HT1080 (cell line): ENCODE measurements at places on chromosomes 12 and 14. TPM values are rescaled to one million over a fixed set of nuclear protein-coding genes. Genes with fewer than 3 reads are reported as not detected.

DNA sequence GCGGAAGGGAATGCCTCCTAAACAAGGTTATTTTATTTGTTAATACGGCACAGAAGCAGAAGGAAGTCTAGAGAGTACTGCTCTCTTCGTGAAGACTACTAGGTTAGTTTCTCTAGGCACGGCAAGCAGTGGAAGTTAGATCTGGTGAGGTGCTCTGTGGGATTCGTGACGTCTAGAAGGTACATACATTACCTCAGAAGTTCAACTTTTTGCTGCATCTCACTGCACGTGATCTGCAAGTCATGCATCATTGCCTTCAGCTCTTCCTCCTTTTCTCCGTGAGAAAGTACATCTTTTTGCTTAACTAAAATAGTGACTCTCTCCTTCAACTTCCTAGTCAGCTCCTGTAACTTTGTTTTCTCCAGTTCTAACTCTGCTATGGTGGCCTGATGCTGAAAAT lies 74.7 kb downstream of the NIN start:
- no peak for DNase-seq

DNA sequence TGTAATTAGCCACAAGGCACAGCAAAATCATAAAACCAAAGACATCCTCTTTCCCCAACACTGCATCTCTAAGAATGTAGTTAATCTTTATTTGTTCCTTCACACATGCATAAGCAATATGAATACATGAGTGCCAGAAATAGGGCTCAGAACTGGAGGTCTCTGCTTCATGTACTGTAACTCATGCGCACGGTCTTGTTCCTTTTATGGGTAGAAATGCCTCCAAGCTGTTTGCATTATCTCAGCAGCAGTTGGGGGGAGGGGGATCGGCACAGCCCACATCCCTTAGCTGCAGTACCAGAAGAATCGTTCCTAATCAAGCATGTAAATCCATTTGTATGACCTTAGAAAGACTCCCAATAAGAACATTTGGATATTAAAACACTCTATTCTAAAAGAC lies 20.0 kb downstream of the RHOJ start:
- DNase-seq = no peak

- peak; percentile 82 for DNase-seq
Observed at GRCh38 chr12:77104792-77105191, 39.4 kb upstream of the E2F7 start.

DNA sequence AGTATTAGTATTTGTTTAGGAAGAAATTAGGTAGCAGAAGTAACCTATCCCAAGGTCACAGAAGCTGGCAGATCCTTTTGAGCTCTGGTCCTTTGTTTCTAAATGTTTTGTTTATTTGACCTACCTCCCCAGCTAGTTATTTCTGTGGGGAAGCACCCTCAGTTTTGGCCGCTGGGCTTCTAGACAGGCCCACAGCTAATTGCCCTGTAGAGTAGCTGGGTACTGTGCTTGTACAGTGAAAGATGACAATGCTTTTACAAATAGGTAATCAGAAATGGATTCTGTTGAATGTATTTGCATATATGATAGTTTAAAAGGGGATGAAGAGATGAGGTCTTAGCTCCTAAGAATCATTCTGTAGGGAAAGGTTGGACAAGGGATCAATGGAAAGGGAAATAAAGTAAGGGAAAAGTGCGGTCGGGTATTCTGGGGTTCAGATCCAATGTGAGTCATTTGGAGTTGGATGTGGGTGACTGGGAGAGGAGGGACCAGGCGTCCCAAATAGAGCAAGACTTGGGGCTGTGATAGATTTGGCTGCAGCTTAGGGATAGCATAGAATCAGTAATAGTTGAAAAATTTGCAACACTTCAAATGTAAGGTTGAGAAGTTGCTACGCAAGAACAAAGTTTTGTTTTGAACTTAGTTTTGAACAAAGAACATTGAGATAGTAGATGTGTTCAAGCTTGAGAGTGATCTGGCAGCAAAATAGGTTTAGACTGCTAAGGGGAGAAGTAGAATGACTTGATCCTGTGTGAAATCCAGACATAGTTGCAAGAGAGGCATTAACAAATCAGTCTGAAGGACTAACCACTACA lies 3.6 kb downstream of the NUDT4 start:
- no peak for DNase-seq

- peak; percentile 48 for DNase-seq
Observed at GRCh38 chr12:77152623-77153193, 87.3 kb upstream of the E2F7 start.

GRCh38 chr12:103955811-103956508 lies 9.7 kb upstream of the TDG start:
- DNase-seq = no peak

GRCh38 chr12:106647793-106648514 lies 65.2 kb downstream of the RFX4 start:
- DNase-seq = no peak

DNA sequence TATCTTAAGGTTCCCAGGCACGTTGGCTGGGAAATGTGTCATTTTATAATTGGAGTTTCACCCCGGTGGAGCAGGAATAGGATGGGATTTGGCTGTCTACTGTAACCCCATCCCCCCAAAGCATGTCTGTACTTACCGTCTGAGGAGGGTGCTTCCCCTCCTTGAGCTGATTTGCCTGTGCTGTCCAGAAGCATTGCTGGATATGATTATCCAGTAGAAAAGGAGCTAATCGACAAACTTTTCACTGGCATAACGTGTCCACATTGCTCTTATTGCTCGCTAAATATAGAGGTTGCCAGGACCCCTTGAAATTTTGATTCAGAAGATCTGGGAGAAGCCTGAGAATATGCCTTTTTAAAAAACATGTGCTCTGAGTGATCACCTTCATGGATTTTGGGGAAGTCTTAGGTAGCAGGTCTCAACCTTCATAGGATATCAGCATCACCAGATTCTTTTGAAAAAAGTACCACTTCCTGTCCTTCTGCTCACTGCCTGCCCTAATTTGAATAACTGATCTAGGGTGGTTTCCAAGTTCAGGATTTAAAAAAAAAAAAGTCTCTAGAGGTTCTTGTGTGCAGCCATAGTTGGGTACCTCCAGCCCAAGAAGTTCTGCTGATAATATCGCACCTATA lies 80.4 kb upstream of the KCNA1 start:
- DNase-seq = no peak

DNA sequence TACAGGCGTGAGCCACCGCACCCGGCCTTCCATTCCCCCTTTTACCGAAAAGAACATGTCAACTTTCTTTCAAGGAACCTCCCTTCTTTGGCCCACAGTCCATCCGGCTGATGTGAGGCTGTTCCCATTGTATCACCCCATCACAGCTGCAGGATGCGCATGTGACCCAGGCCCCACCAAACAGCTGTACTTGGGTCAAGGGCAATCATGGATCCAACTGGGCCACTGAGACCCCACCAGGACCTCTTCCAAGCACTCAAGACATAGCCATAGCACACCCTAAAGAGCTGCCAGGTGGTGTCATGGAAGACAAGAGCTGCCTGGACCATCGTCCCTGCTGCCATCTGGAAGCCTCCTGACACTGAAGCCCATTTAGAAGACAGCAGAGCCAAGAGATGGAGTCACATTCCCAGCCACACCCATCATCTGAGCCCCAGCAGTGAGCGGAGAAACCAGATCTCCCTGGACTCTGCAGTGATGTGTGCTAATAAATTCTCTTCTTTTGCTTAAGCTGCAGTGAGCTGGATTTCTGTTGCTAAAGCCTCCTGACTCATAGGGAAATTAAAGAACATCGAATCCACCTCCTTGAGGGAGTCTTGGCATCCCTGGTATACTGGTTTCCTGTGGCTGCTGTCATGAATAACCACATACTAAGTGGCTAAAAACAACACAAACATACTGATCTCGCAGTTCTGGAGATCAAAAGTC lies 105.6 kb downstream of the KSR2 start:
- DNase-seq = peak; percentile 68

GRCh38 chr12:102956738-102957327 lies 641 bp upstream of the ASCL1 start:
- DNase-seq = no peak

- DNase-seq = peak; percentile 40
Observed at GRCh38 chr14:74919421-74920165, 3.5 kb downstream of the RPS6KL1 start.

GRCh38 chr14:87497301-87497700 lies 495.7 kb downstream of the GALC start:
- no peak for DNase-seq

DNA sequence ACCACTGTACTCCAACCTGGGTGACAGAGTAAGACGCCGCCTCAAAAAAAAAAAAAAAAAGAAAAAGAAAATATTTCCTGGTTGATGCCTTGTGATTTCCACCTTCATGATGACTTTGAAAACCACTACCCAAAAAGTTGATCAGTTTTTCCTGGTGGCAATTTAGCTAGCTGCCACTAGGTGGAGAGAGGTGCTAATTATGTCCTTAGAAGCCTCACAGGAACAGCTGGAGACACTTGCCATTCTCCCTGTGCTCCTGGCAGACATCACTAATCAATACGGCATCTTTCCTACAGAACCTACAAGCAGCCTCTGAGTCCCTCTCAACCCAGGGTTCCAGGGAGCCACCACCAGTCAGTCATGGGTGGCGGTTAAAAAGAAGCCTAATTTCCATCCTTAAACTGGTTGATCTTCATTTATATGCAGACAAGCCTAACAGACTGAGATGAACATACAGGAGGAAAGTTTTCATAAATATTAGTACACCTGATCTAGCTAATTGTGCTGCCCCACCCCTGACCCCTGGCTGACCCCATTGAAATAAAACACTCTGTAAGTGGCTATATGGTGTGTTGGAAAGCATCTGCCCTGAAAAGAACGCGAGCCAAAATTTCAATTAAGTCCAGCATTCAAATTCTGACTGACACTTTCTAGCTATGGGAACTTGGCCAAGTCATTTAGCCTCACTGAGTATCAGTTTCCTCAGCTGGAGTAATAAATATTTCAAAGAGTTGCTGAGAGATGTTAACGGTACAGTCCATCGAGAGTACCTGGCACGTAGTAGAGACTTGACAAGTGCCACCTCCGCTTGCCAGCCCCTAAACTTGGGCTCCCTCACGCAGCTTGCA lies 6.2 kb upstream of the OAS1 start:
- DNase-seq = peak; percentile 48

Gene PAX9
- total RNA-seq = 1.8 and 2.2 TPM in 2 replicates

Gene CCDC88C
- total RNA-seq = 13.2 and 15.2 TPM in 2 replicates

Gene SLC7A7
- total RNA-seq = 1.1 and 2.0 TPM in 2 replicates
